T-helper 9 cell (primary cell): ENCODE measurements at places on chromosomes 12 and 14.

- no peak for DNase-seq
These were observed 131.6 kb upstream of the FRMD6 start for GRCh38 chr14:51520087-51520486.

- no peak for DNase-seq
These were observed 13.1 kb upstream of the ANKS1B start for GRCh38 chr12:99997806-99998205.

- no peak for DNase-seq
These were observed 318.2 kb downstream of the NUAK1 start for GRCh38 chr12:105820429-105821125.

DNA sequence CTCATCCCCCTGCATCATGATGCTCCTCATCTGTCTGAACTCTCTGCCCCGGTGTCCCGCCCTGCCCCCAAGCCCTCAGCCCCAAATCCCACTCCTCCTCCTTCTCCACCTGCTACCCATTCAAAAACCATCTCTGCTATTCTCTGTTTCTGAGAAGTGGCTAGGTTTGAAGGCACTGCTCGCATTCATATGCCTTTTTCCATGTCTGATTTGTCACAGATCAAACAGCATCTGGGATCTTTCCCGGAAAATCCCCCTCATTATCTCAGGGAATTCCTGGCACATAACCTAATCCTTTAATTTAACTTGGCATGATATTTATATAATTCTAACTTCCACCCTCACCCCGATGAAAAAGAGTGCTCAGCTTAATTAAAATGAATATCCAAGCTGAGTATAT is 3.3 kb upstream of the ADAM20 start:
- no peak for DNase-seq

- no peak for DNase-seq
These were observed 96.2 kb downstream of the PAPOLA start for GRCh38 chr14:96598332-96598928.

- no peak for DNase-seq
These were observed 205.2 kb downstream of the SLC41A2 start for GRCh38 chr12:104752881-104753280.

GRCh38 chr12:124125203-124125871 is 152.3 kb downstream of the ZNF664 start:
- no peak for DNase-seq

DNA sequence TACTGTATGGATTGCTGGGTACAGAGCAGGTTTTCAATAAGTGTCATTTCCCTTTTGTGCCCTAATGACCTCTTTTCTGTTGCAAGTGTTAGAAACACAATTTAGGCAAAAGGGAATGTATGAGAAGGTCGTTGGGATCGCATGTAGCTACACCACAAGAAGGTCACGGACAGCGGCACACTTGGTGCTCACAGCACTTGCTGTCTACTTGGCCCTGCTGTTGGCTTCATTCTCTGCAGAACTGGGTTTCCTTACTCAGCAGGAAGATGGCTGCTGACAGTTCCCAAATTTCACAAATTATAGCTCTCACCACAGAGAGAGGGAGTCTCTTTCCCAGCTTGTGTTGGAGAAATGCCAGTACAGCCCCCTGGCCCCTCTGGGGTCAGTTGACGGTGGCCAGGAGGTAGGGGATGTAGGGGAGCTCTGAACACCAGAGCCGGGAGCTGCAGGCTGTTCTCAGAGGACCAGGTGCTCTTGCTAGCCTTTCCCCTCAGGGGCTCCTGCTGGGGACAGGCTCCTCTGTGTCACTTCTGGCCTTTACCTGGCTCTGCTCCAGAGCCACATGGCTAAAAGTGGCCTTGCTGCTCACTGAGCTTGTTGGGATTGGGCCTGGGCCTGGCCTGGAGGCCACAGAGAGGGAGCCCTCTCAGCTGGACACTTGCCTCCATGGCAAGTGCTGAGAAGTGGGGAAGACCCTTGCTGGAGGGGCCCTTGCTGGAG is 50.9 kb upstream of the BCL7A start:
- no peak for DNase-seq

GRCh38 chr12:126055521-126055920 is 990.3 kb downstream of the AACS start:
- no peak for DNase-seq

GRCh38 chr12:126509572-126509971 is 1444.3 kb downstream of the AACS start:
- DNase-seq = no peak

- no peak for DNase-seq
These were observed 251.4 kb downstream of the RGS6 start for GRCh38 chr14:72183631-72184030.

GRCh38 chr14:21534576-21534975 is 8.4 kb upstream of the SALL2 start:
- no peak for DNase-seq

- no peak for DNase-seq
These were observed 204.4 kb upstream of the NUDT4 start for GRCh38 chr12:93173178-93173957.

GRCh38 chr12:98416845-98417244 is 98.5 kb upstream of the TMPO start:
- no peak for DNase-seq

- no peak for DNase-seq
These were observed 236.8 kb downstream of the ALX1 start for GRCh38 chr12:85516667-85517325.

DNA sequence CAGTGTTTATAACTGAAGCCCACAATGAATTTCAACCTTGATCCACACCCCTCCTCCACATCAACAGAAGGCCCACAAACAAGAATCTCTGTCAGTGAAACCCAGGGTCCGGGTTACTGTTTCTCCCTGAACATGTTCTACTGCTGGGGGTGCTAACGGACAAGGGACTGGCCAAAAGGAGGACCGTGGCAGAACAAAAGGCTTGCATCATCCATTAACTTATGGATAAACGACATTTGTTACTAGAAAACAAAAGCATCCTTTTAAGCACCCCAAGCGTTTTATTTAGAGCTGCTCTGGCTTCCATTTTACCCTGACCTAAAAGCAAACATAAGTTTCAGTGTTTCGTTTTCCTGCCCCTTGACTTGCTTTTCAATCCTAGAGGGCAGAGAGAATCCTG is 32.2 kb downstream of the BRAP start:
- DNase-seq = no peak

GRCh38 chr12:26580619-26581018 is 252.4 kb downstream of the ITPR2 start:
- no peak for DNase-seq

DNA sequence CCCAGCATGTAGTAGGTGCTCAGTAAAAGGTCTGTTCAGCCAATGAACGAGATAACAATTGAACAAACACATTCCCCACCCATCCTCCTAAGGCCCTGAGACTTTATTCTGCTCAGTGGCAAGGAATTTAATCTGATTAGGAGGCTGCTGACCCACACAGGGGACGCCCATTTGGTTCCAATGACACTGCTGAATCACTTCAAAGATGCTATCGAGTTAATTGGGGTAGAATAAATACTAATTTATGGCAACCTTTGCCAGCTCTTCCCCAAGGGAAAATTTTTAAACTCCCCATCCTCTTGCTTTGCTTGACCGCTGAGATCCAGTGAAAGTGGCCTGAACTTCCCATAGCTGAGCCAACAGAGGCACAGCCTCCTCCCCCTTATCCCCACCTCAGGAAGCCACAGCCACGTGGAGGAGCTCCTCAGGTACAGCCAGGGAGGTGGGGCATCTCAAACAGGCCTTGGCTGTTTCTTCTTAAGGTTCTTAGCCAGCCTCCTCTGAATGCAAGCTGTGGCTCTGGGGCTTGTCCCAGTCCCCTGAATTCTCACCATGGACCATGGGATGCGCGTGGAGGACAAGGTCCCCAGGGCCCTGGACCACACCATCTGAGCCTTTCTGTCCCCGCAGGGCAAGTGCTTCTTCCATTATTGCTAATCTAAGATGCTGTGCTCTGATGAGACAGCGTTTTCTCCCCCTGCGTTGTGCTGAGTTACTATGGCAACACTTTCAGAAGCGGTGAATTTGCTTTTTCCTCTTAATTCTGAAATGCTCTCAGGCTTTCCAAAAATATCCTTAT is 26.7 kb downstream of the C14orf132 start:
- DNase-seq = no peak

DNA sequence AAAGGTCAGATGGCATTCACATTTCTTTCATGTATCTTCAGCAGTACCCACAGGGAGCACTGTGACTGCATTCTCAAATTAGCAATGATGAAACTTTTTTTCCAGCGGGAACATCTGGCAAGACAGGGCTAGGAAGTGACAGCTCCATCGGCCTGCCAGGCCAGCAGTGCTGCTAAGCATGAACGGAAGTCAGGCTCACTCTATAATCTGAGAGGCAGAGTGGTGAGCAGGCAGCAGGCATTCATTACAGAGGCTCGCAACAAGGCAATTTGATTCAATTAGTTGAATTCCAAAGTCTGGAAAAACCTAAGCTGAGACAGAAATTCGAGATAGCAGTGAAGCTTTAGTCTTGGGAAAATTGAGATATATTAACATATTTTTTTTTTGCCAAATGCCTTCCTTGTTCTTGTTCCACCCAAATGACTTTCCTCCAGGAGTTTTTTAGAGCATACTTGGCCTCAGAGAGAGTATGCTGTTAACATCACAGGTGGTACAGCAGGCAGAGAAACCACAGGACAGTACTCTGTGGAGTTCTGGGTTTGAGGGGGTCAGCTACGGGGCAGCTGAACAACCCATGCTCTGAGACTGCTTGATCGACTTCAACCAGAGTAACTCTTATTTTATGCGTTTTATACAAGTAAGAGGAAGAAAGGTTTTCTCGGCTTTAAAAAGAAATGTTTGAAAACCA is 414.9 kb downstream of the APAF1 start:
- no peak for DNase-seq

DNA sequence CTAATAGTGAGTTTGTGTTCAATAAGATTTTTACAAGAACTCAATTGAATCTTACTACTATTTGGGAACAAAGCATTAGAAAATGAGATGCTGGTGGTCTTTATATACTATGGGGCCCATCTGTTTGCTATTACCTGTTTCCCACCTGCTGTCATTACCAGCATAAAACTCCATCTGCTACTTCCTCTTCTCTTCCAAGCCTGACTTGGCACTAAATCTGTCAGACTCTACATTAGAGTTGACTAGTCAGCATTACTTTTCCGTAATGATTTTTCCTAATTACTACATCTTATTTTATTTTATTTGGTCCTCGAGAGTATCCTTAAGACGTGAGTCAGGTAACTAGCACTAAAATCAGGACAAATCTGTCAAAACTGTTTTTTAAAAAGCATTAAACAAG is 68.1 kb upstream of the KRR1 start:
- no peak for DNase-seq

DNA sequence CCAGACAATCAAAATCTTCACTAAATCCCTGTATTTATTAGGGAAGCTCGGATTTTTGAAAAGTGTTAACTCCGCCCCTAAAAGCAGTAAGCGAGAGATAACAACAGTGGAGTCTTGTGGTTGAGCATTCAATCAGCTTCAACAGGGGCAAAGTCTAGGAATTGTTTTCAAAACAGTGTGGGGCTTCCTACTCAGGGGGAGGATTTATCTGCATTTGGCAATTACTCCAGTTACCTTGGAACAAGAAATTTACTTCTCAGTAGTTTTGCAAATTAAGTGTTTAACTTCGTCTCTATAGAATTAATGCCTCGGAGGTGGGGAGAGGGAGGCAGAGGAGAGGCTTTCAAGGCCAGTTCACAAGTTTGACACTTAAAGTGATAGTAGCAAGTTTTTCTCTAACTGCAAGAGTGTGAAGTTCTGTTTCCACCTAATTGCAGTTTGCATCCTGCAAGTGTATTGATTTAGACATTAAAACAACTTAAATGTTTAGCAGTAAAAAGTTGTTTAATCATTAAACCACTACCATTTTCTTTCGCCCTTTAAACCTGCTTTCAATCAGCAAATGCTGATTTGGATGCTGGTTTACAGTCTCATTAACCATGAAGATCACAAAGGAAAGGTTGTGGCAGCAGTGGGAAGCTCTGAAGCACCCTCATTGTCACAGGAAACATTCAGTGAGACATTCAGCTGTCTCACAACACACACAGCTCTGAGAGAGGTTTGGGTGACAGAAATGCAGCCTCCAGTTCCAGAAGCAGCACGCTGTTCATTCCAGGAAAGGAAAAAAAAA is 102.0 kb downstream of the HMGA2 start:
- DNase-seq = no peak

GRCh38 chr14:55665067-55665675 is 85.2 kb downstream of the KTN1 start:
- no peak for DNase-seq

- DNase-seq = no peak
These were observed 23.0 kb downstream of the PDE6H start for GRCh38 chr12:14995583-14996425.

GRCh38 chr12:10636124-10636523 is 22.7 kb upstream of the MAGOHB start:
- DNase-seq = no peak
